ENCODE measurements at places on chromosomes 16 and 17.

- peak; percentile 34 for DNase-seq
Observed at GRCh38 chr17:57086069-57086930, 1.3 kb downstream of the AKAP1 start.

DNA sequence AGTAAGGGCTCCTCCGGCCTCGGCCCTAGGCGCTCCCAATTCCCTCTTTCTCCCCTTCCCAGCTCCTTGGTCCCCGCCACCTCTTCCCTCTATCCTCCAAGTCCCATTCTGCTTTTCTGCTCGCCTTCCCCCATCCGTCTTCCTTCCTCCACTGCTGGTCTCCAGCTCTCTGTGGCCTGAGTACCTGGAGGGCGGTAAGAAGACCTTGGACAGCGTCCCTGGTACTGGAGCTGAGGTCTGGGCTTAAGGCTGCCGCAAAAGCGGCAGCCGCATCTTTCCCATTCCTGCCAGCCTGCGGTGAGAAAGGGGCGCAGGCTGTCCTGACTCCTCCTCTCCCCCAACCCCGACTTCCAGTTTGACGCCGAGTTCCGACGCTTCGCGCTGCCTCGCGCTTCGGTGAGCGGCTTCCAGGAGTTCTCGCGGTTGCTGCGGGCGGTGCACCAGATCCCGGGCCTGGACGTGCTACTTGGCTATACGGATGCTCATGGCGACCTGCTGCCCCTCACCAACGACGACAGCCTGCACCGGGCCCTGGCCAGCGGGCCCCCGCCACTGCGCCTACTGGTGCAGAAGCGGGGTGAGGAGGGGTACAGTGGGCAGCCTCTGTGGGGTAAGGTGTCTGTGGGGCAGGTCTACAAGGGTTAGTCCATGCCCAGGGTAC, 471 bp downstream of the PARD6A start:
- DNase-seq, result peak; percentile 59

DNA sequence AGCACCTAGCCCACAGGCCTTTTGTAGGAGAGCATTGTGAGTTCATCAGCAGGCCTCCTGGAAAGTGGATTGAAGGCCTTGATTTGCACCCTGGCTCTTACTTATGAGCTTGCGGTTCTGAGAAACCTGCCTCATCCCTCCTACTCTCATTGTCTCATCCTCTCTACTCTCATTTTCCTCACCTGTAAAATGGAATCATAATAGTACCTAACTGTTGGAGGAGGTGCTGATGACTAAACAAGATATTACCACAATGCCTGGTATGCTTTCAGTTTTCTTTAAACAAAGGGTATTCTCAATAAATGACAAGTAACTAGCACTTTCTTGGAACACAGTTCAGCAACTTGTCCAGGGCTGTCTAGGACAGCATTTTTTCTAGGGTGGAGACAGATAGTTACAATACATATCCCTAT, 243.1 kb upstream of the MAF start:
- DNase-seq, result no peak

GRCh38 chr17:39244600-39245570, 19.1 kb upstream of the STAC2 start:
- peak; percentile 93 for DNase-seq

- no peak for DNase-seq
Observed at GRCh38 chr16:82192665-82193064, 22.6 kb upstream of the MPHOSPH6 start.

GRCh38 chr17:34368196-34368945, 5.3 kb upstream of the CCL1 start:
- no peak for DNase-seq

- no peak for DNase-seq
Observed at GRCh38 chr16:2692251-2692947, 10.1 kb downstream of the KCTD5 start.

DNA sequence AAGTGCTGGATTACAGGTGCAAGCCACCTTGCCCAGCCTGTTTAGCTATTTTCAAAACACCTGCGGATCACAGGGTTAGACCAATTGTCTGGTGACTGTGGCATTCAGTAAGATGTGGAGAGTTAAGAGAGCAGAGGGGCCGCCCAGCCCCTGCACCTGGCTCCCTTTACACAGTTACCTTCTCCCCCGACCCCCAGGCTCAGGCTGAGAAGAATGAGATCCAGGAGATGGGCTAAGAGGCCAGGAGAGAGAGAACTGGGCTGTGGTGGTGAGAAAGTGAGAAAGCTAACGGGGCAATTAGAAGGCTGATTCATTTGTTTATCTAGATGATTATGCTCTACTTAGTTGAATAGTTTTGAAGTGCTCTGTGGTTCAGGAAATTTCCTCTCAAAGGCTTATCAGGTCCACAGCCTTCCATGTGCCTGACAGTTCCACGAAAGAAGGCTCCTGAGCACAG, 67.8 kb upstream of the AXIN2 start:
- DNase-seq, result no peak

DNA sequence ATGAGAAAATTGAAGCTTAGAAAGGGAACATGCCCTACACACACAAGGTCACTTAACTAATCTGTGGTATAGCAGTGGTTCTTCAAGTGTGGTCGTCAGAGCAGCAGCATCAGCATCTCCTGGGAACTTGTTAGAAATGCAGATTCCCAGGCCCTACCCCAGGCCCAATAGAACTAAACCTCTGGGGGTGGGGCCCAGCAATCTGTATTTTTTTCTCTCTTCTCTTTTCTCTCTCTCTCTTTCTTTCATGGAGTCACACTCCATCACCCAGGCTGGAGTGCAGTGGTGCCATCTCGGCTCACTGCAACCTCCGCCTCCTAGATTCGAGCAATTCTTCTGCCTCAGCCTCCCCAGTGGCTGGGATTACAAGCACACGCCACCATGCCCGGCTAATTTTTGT, 3.9 kb downstream of the NLE1 start:
- no peak for DNase-seq

DNA sequence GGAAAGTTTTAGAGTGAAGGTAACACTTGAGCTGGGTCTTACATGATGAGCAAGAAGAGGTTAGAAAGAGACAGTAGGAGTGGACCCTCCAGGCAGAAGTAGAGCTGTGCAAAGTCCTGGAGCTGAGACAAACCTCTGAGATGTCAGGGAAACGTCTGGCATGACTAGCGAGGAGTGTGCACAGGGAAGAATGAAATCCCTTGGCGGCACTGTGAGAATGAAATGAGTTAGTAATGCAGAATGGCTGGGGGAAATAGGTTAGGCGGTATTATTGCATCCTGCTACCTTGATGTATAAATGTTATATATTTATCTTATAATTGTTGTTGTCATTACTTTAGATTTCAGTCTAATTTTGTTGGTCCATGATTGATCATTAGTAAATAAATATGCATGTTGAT, 457.9 kb upstream of the CCL2 start:
- DNase-seq, result no peak

DNA sequence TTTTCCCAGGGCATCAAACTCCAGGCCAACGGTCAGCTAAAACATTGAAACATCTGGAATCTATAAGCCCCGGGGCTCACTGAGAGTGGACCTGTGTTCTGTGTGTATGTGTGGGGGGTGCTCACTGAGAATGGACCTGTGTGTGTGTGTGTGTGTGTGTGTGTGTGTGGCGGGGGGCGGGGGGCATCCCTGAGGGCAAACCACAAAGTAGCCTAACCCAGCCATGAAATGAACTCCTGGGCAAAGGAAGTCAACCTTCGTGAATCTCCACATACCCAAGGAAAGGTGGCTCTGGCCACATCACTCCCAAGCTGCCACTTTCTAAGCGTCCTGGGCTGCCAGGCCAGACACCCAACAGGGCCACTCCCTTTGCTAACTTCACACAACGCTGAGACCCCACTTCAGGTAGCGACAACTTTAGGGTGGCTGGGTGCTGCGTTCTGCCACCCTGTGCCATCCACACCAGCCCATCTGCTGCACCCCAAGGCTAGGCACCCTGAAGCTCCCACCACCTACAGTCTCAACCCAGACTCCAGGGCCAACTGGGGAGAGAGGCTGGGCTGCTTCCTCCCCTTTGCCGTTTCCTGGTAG, 1.6 kb downstream of the MAFG start:
- DNase-seq, result no peak

DNA sequence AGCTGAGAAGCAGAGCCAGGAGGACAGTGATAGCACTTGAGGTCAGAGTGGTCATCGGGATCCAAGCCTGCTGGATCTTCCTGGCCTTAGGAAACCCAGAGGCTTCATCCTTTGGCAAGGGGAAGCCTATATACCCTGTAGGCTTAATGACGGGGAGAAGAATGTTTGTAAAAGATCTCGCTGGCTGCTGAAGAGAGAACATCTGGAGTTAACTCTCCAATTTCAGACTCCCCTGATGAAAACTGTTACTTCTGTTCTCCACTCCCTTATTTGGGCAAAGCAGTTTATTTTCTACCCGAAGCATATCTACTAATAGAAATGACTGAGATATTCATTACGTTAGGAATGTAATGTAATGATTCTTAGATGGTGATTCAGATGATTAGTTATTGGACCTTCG, 487.0 kb downstream of the CDH13 start:
- no peak for DNase-seq

DNA sequence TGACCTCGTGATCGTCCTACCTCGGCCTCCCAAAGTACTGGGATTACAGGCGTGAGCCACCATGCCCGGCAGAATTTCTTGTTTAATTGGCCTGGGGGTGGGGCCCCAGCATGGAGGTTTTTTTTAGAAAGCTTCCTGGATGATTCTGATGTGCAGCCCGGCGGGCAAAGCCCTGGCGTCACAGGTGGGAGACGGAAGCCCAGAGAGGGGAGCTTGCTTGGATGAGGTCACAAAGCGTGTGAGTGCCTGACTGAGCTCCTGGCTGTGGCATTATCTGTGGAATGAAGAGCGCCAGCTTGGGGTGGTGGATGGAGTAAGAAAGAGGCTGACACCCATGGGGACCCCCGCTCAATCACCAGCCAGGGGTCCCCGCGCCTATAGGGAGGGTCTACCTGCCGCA, 4.1 kb downstream of the VASN start:
- no peak for DNase-seq

DNA sequence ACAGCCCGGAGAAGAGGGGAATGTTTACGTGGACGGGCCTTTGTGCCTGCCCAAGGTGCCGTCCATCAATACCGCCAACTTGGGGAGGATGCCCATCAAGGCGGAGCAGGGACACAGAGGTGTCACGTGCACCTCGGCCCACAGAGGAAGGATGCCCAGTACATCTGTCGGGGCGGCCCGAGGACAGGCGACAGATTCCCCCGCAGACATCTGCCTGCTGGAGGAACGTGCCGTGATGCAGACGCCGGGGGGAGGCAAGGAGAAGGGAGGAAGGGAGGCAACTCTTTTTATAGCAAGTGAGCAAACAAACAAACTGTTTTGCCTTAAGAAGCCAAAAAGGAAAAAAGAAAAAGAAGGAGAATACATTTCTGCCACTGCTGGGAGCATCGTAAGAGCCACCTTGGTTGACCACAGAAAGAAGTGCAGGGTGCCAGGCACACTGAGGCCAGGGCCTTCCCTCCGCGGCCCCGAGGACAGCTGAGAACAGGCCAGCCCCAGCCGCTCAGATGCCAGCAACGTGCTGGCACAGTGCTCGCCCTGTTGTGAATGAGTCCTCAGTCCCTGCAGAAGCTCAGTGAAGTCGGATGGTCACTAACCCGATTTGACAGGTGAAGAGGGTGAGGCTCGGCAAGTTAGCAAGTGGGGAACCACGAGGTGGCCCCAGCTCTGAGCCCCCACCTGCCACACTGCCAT, 146.4 kb downstream of the RBFOX3 start:
- no peak for DNase-seq

- no peak for DNase-seq
Observed at GRCh38 chr16:57982385-57982784, 11.5 kb upstream of the CNGB1 start.

- DNase-seq, result no peak
Observed at GRCh38 chr17:78709119-78709681, 72.9 kb downstream of the CYTH1 start.

DNA sequence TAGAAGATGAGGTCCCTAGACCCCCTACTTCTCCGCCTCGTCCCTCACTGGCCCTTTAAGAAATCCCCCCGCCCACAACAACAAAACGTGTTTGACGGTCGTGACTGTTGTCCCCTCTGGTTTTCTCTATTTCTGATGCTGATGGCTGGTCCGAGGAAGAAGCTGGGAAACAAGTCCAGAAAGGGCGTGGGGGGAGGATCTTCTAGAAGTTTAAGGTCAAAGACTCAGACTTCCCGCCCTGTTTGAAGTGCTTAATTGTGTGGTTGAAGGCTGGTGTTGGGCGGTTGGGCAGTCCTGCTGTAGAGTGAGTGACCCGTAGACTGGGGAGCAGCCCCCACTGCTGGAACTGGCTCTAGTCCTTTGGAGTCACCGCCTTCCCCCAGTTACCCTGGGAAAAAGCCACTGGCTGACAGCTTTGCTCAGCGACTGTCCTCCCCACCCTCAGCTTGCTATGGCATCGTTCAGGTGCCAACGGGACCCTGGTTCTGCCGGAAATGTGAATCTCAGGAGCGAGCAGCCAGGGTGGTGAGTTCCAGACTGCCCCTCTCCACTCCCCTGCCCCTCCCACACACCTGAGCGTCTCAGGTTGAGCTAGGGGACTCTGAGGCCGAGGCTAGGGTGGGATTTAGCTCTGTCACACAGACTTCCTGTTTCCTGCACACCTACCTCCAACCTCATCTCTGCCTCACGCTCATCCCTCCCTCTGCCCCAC, 1.6 kb downstream of the MLLT6 start:
- DNase-seq, result no peak

DNA sequence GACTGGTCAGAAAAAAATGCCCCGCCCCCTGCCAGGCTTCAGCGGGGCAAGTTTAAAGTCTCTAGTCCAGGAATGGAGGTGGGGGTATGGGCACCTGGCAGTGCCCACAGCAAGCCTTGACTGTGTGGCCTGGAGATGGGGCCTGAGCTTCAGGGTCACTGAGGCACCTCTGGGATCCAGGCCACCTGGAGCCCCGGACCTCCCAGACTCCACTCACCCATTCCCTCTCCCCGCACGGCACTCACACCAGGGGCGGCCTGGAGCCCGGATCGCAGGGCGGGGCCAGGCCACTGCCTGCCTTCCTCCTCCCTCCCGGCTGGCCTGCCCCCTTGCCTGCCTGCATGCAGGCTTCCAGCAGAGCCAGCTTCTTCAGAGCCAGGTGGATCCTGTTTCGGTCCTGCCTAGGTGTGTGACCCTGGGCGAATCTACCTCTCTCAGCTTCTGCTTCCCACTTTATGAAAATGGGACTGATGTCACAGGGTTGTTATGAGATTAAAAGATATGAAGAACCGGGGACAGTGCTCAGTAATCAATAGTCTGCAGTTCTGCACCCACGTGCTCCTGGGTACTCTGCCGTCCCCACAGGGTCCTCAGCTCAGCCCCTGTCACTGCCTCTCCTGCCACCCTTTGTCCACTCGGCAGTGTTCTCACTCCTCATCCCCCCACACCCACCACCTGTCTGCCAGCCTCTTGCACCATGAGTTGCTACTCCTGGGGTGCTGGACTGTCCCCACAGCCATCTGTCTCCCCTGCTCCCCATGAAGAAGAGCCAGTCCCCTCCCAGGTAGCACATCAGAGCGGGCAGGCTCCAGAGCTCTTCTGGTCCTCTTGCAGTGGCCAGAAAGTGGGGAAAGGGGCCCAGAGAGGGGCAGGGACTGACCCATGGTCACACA, 1.2 kb upstream of the TCAP start:
- DNase-seq, result peak; percentile 65

- DNase-seq, result no peak
Observed at GRCh38 chr16:23695756-23696155, 17.1 kb downstream of the PLK1 start.

GRCh38 chr17:59830007-59830630, 62.6 kb downstream of the TUBD1 start:
- DNase-seq, result no peak

Measured in glutamatergic neuron (in vitro differentiated cells).